Lower leg skin (tissue), 4 donors: ENCODE measurements at places on chromosomes 11 and 22. TPM values are rescaled to one million over a fixed set of nuclear protein-coding genes. Genes with fewer than 3 reads are reported as not detected.

DNA sequence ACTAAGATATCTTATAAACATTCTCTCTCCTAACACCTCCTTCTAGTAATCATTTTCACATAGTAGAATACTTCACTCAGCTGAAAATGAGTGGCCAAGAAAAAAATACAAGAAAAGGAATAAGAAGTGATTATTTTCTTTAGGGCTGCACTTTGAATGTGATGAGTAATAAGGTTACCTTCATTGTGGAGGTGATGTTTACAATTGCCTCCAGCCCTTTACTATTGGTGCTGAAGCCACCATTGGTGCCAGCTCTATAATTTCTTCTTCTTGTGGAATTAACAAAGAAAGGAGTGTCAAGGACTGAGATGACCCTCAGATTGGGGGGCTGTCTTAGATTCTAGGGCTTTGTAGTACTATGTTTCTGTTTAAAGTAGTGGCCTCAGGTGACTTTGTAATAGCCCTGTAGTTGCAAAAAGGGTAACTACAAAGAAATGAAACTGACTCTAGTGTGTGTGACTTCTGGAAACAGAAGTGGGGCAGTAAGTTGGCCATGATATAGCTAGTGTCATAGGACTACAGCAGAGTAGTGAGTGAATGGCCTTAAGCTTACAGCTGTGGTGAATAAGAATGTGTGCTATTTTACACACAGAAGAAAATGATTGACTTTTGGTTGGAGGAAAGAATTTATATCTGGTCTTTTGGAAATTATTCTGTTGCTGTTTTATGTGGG, 287.2 kb downstream of the TMEM135 start:
- DNase-seq: no peak

DNA sequence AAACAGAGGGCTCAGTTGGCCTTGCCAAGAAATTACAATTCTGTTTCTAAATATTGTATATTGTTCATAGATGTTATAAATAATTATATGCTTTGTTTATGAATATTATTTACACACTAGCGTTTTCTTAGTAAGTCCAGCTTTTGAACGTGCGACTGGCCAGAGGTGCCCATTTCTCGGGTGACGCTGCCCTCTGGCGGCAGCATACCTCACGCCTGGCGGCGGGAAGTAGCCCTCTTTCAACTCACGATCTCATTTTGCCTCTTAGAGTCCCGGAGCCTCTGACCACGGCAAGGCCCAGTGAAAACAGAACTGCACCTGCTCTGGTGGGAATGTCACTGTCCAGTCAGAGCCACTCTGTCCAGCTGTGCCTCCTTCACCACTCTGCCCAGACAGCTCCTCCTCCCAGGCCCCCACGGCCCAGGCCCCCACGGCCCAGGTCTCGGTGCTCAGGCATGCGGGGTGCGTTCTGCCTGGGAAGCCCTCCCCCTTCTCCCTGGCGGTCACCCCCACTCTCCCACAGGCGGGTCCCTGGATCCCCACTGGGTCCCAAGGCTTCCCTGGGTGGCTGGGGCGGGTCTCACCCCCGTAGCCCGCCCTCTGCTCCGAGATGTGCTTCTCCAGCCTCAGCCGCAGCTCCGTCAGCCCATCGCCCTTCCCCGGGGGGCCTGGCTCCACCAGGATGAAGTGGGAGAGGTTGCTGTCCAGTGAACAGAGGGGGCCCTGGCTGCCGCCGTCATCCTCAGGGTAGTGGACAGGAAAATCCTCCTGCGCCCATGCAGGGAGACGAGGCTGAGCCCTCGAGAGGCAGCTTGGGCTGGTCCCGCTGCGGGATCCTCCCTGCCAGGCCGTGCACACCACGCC, 19.3 kb downstream of the TSSC4 start:
- DNase-seq: peak; percentile 63

DNA sequence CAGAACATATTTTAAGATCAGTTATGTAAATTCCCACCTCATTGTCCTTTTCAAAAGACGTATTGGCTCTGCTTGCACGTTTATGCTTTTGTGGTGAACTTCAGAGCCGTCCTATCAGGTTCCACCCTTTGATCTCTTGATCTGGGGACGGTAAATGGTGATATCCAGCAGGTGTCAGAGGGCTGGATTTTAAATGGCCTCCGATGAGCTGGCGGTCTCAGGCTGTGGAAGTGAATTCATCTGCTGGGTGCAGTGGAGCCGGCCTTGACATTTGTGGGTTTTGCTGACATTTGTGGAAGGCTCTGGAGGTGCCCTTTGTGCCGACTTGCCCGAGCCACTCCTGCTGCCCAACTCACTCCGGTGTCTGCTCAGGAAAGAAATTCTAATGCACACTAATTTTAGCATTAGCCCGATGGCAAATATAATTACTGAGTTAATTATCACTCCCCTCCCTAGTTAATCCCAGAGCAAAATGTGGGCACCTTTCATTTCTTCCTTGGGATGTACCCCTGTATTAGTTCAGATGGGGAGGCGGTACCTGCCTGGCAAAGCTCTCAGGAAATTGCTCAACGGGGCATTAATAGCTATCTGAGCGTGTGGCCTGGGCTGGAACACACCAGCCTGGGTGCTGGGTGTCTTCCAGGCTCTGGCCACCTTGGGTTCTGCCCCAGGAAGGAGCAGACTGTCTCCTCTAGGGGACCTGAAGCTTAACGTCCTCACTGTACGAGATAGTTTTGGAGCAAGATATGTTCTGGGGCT, 9.1 kb downstream of the LRP5 start:
- DNase-seq: no peak

DNA sequence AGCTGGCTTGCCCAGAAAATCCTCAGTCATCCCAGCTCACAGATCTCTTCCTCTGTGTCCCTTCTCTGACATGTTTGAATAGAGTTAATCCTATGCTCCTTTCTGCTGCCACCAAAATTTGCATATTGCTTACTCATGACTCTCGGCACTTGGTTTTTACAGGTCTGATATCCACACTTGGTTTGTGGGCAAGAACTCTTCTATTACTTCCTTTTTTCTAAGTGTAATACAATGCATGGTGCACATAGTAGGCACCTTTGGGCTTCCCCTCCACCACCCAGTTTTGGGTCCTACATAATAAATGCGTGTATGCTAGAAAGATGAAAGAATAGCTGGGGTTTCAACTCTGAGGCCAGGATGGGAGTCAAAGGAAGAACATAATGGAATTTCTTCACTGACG, 69.7 kb upstream of the GRK3 start:
- DNase-seq: no peak

GRCh38 chr11:131408025-131408640, 37.7 kb downstream of the NTM start:
- peak; percentile 50 for DNase-seq

DNA sequence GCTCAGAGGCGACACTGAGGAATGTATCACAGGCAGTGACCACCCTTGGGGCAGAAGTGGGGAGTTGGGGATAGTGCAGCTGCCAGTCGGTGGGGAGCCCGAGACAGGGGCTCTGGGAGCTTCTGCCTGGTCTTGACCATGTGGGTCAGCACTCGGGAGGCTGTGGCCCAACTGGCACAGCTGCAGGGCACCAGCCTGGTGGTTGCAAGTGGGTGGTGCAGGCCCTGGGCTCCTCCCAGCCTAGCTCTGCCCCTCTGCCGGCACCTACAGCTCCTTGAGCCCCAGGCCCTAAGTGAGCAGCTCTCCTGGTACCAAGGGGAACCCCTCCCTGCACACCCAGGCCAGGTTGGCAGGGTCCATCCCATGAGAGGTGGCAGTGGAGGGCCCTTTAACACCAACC, 12.6 kb upstream of the RASL10A start:
- no peak for DNase-seq

GRCh38 chr22:24695060-24695459, 79.5 kb downstream of the PIWIL3 start:
- no peak for DNase-seq

- no peak for DNase-seq
These were observed 554.0 kb downstream of the INSC start for GRCh38 chr11:15668718-15669117.

DNA sequence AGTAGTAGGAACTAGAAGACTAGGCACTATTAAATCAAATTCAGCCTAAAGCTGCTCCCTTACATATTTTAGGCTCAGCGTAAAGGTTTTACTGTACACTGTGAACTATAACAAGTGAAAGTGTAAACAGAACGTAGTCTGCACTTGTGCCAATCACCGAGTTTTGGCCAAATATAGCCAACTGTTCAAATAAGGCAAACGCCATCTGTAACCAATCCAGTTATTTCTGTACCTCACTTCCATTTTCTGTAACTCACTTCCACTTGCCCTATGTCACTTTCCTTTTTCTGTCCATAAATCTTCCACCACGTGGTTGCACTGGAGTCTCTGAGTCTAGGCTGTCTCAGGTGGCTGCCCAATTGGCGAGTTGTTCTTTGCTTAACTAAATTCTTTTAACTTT, 2132.2 kb downstream of the LRRC4C start:
- no peak for DNase-seq

DNA sequence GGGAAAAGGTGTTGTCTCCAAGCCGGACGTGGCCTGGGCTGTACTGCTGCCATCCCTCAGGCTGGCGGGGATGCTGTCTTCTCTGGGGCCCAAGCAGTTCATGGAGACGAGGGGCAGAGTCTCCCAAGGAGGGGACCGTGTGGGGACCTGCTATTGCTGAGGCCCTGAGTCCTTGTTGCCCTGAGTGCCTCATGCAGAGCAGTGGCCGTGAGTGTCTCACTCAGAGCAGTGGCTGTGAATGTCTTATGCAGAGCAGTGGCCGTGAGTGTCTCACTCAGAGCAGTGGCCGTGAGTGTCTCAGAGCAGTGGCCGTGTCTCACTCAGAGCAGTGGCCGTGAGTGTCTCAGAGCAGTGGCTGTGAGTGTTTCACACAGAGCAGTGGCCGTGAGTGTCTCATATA, 54.7 kb downstream of the GRAMD4 start:
- no peak for DNase-seq

- no peak for DNase-seq
These were observed 67.2 kb downstream of the SLC17A6 start for GRCh38 chr11:22405377-22405776.

DNA sequence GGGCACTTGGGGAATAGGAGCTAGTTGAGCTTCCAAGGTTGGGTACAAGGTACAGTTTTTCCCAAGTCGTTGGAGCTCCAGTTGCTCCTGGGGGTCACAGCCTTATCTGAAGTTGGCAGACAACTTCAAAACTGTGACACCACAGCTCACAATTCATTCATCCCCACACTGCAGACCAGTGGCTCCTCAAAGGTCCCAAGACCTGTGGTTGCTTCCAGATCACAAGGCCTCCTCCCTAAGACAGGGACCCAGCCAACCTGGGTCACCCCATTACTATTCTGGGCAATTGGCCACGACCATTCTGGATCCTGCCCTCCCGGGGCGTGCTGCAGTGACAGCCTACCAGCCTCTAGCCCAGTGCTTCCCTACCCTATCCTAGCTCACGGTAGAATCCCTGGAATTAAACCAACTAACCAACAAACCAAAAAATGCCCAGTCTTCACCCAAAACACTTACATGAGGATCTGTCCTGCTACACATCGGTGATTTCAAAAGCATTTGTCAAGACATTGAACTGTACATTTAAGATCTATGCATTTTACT, 862 bp upstream of the PDXP start:
- no peak for DNase-seq

DNA sequence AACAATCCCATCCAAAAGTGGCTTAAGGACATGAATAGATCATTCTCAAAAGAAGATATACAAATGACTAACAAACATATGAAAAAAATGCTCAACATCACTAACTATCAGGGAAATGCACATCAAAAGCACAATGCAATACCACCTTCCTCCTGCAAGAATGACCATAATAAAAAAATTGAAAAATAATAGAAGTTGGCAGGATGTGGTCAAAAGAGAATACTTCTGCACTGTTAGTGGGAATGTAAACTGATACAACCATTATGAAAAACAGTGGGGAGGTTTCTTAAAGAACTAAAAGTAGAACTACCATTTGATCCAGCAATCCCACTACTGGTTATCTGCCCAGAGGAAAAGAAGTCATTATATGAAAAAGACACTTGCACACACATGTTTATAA, 77.7 kb upstream of the SC5D start:
- DNase-seq: no peak

DNA sequence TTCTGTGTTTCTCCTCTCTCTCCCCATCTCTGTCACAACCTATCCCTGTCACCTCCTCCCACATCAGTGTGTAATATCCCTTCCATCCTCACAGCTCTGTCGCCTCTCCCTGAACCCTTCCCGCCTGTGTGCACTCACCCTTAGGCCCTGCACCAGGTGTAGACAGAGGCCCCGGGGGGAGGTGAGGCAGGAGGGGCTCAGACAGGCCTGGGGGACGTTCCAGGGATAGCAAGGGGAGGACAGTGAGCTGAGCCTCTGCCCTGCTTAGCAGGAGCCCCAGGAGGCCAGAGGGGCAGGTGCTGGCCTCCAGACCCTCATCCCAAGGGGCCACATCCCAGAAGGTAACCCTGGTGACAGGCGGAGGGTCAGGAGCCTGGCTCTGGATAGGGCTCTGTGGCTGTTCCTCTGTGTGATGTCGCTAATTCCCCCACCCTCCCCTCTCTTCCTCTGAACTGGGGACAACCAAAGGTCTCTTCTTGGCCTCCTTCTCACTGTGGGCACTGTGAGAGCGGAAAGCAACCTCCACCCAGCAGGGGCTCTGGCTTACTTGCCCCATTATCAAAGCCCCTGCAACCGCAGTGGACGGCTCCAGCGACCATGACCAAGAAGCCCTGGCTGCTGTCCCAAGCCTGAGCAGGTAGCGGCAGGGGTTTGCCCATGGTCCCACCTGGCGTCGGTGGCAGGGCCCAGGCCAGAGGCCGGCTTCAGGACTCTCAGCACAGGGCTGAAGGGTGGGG, 35.7 kb downstream of the KCNJ4 start:
- DNase-seq: no peak

DNA sequence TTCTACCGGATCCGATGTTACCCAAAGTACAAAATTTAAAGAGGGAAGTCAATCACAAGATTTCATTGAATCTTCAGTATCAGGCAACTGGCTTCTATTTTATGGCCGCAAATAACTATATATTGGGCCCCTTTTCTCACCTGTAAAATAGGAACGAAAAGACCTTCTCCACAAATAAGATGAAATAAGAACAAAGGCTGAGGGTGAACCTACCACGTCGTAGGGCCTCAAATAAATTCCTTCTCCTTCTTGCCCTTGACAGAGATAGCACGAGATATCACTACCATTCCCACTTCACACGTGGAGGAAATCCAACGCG, 794 bp upstream of the EMSY start:
- DNase-seq: no peak

- DNase-seq: no peak
These were observed 18.8 kb upstream of the P4HA3 start for GRCh38 chr11:74330075-74330858.

KRTAP5-9 gene
- 1.9 TPM for total RNA-seq

ZNF280A gene
- not detected for total RNA-seq

CHST1 gene
- 1.5 TPM for total RNA-seq

SLC22A25 gene
- not detected for total RNA-seq

AQP11 gene
- 0.55 TPM for total RNA-seq

APOL5 gene
- total RNA-seq: not detected

FOLR3 gene
- total RNA-seq: 0.49 TPM

FAM111B gene
- total RNA-seq: 1.1 TPM

HTR3B gene
- total RNA-seq: not detected

ANKK1 gene
- total RNA-seq: 8.4 TPM

OR5T1 gene
- not detected for total RNA-seq

TPBGL gene
- total RNA-seq: 0.13 TPM

PRG3 gene
- not detected for total RNA-seq
